Stimulated activated CD4-positive, alpha-beta T cell treated with anti-CD3 and anti-CD28 coated beads, Interleukin-1b, Interleukin-23, amount 100 ng/mL, for 4 hours (primary cell): ENCODE measurements at places on chromosomes 5 and 9.

DNA sequence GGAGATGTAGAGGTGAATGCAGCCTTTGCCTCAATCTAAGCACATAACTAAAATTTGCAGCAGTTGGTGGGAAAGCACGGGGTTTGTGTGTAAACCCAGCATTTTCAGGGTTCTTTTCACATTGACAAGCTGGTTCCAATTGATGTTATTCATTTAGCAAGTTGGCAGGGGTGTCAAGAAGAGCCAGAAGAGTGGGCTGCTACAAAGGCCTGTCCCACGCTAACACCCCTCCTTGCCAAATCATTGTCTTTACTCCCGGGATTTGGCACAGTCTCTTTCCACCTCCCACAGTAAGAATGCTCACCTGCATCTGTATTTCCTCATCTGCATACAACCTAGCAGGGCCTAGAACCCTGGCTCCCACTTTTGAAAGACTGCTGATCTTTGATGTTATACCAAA is 11.8 kb downstream of the RGMB start:
- no peak for DNase-seq

GRCh38 chr5:6838736-6839135 is 125.5 kb downstream of the TENT4A start:
- DNase-seq, result no peak

DNA sequence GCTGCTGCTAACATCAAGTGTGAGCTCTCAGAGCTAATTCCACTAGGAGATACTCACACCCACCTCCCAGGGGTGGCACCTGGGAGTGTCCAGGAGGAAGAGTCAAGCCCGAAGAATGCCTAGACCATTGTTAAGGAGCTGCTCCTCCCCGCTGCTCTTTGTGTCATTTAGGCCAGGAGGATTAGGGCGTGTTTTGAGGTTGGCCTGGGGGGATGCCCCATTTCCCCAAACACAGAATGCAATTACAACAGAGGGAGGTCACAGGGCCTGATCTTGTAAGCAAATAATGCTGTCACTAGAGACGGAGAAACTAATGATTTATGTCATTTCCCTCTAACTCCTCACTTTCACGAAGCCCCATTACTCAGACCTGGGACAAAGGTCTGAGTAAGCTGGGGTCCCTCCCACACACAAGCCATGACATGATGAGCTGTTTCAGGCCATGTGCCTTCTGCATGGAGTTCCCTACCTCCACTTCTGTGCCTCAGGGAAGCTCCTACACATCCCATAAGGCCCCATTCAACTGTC is 312.5 kb downstream of the ACTL7B start:
- no peak for DNase-seq

GRCh38 chr9:119853126-119853525 is 483.9 kb upstream of the BRINP1 start:
- no peak for DNase-seq

GRCh38 chr5:139655727-139656271 is 7.7 kb downstream of the CXXC5 start:
- DNase-seq, result no peak

- DNase-seq, result no peak
Observed at GRCh38 chr9:21862871-21863270, 60.4 kb downstream of the MTAP start.

DNA sequence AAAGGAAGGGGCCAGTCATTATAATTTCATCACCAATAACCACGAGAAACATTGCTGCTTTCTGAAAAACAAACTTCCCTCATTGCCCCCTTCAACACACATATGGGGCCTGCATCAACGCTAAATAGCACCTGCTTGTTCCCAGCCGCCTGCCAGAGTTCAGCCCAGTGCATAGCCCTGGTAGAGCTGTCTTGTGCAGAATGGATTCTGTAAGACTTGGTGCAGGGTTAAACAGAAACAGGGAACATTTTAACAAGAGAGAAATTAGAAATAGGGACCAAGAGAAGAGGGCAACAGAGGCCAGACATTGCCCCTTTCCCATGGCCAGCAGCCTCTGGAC is 56.7 kb downstream of the UBE2QL1 start:
- DNase-seq, result no peak

- no peak for DNase-seq
Observed at GRCh38 chr5:76325876-76326491, 77.1 kb upstream of the IQGAP2 start.

DNA sequence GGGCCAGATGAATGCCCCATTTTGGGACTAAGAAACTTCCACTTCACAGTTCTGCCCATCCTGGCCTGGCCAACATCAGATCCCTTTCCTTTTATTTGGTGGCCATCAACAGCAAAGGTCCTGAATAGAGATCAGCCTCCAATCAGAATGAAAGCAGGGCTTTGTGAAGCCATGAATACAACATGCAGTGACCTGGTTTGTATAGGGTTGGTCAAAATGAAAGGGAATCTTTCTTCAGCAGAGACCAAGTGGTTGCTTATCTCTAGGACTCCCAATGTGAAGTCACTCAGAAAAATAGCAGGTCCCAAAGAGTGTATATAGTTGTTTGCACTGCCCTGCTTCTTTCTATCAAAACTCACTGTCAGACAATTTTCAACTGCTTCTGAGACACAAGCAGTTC is 113.9 kb upstream of the SLC12A2 start:
- DNase-seq, result no peak

DNA sequence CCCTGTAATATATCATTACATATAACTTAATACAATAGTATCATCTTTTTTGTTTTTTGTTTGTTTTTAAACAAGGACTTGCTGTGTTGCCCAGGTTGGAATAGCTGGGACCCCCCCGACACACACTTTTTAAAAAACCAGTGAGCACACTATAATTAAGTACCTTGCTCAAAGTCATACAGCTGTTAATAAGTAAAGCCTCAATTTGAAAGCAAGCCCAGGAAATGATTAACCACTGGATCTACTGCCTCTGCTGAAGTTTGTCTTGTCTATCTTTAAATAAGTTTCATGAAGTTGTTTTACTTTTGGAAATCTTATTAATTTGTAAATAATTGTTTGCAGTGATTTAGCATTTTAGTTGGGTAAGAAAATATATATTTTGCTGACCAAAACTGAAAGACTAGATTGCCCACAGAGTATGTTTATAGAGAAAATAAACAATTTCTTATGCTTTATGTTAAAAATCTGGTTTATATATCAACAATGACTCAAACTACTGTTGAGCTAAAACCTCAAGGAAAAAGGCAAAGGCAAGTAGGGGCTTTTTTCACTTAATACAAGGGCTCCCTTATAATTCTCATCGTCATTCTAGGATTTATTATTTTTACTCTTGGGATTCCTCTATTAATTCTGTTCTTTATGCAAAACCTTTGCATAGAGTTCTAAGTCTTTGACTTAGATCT is 5.8 kb upstream of the CARNMT1 start:
- DNase-seq, result no peak

GRCh38 chr5:123099514-123100151 is 10.6 kb downstream of the PRDM6 start:
- no peak for DNase-seq

GRCh38 chr5:51651476-51651875 is 268.2 kb downstream of the ISL1 start:
- no peak for DNase-seq

DNA sequence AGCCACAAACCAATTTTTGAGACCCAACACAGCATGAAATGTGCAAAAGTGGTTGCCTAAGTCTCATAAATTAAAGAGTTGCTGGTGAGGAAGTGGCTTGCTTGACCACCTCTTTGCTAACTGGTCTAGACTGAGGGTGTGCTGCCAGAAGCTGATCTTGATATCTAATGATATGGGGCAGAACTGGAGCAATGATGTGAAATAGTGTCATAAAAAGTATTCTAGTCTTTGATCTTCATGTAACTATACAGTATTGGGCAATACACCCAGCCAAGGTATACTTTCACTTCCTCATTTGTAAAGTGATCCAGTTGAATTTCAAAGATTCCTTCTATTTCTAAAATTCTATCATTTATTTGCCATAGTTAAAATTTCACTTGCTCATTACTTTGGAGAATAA is 5.9 kb upstream of the YTHDC2 start:
- no peak for DNase-seq

DNA sequence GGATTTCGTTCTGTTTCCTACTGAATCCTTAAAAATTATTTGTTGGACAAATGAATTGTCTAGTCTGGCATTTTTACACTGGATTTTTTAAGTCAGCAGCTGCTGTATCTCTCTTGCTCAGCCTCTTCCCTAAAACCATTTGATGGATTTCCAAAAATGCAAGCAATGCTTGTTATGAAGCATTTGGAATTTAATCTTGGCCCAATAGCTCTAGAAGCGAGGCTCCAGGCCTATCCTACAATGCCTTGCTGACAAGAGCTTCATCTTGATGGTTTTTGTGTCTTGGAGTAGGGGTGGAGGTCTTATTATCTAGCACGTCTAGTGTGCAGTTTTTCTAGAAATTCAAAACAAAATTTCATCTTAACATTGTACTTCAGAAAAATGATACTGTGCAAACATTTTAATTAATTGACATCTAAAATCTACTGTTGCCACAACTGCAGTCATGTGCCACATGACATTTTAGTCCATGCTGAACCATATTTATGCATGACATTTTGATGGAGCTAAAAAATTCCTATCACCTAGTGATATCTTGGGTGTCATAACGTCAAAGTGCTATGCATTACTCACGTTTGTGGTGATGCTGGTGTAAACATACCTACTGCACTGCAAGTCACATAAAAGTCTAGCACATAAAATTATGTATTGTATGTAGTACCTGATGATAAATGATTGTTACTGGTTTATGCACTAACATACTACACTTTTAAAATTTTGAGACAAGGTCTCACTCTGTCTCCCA is 5.9 kb upstream of the RAD23B start:
- no peak for DNase-seq

DNA sequence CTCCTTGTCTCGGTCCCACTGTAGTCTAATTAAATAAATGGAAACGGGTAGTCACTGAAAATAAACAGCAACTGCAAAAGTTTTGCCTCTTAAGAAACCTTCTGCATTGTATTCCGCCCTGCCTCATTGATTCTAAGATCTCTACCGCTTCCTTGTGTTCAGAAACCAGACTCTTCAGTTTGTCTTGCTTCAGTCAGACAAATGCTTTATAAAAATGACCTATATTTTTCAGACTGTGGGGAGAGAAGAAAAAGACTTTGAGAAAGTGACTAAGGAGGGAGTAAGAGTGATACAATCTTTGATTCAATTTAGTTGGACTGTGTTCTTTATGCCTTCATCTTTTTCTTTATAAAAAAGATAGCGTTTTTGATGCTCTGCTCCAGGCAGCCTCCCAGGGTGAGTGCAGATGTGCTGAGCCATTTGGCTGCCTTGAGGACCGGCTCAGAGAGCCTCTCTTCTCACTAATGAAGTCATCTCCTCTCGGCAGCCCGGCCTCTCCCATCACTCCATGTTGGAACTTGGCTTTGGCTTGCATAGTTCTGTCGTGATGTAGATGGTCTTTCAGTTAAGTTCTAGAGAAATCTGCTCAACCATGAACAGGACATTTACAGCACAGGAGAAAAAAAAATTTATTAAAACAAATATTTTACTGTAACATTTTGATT is 4.0 kb upstream of the VCAN start:
- no peak for DNase-seq

DNA sequence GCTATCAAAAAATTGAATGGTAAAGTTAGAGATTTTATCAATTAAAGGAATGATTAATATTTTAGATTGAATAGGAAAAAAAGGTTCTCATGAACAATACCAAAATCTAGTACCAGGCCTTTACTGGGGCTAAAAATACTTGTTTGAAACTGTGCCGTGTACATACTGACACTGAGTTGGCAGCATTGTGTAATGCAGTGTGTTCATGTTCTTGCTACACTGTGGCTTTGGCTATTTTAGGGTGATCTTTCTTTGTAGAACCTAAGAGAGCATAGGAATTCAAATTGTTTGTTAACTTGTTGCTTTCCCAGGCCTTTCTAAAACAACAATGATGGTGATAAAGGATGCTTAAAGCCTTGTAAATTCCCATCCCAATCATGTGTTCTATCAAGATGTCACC is 80.9 kb downstream of the KIF4B start:
- DNase-seq, result no peak

DNA sequence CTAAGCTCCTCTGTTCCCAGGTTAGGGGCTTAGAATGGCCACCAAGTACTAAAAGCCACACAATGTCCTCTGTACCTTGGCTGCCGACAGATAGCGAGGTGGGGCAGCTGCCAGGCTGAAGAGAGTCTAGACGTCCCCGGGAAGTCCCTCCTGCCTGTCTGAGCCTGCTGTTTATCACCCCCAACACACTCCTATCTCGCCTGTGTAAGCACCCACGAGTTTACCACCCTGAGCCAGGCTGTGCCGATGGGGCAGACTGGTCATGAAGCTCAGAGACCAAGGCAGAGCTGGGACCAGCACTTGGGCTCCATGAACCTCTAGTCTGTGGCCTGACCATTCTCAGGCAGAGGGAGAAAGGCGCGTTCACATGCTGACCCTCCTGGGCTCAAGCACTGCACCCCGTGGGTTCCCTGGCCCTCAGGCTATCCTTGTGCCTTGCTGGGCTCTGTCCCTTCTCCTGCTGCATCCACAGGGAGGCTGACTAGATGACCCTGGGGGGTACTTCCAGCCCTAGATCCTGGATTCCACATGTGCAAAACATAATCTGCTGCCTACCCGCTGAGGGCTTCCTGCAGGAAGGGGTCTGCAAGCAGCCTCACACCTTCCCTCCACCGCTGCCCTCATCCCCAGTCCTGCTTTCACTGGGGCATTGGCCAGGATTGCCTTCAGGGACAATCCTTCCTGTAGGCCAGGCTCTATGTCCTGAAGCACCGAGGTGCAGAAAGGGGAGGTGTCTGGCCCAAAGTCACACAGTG is 18.6 kb upstream of the SLC25A51 start:
- no peak for DNase-seq

GRCh38 chr5:120479066-120479465 is 15.0 kb downstream of the PRR16 start:
- no peak for DNase-seq

DNA sequence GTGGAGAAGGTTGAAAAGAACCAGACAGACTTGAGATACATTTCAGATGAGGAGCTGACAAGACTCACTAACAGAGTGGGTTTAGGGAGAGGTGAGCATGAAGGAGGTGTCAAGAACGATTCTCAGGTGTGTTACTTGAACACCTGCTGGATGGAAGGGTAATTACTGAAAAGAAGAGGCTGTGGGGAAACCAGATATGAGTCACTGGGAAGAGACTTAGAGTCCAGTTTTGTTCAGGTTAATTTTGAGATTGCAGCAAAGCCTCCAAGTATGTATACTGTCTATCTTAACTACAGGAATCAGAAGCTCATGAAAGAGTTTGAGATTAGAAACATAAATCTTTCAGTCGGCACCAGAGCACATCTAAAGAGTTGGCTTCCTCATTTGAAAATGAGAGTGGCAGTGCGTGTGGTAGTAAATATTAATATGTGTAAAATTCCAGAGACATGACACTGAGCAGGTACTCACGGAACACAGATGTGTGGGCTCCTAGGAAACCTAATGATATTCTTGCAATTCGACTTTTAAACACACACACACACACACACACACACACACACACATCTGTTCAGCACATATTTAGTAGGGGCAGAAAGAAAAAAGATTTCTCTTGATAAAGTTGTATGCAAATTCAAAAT is 197.1 kb downstream of the CDH18 start:
- DNase-seq, result no peak

DNA sequence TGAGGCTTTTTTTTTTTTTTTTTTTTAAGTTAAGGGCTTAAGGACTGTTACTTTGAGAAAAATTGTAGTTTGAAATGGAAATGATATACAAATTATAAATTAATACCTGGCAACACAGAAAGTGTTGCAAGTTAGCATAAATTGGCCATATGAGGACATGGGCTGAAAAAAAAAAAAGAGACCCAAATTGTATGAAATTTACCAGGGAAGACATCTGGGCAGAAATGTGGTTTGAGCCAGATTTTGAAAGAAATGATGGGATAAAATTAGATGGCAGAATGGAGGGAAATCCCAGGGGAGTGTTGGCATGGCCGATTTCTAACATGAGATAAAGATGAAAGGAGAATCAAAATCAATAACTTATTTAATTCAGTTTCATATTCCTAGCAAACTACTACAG is 472.1 kb downstream of the CTNND2 start:
- no peak for DNase-seq
